Natural killer cell (primary cell): ENCODE measurements at places on chromosomes 12 and 14. TPM values are rescaled to one million over a fixed set of nuclear protein-coding genes. Genes with fewer than 3 reads are reported as not detected.
A peak's percentile ranks its signal among the peaks of the same experiment; 100 is the strongest.

GRCh38 chr14:99818503-99819036 is 25.4 kb downstream of the EML1 start:
- no peaks in the 10 kb centered on the region for H3K36me3 ChIP-seq
- no peak overlapping the region for H3K27ac ChIP-seq

- peaks cover 4% of the 10 kb centered on the region for H3K4me1 ChIP-seq
- H3K4me3 ChIP-seq, result no peak overlapping the region
- H3K27ac ChIP-seq, result no peak overlapping the region
- H3K36me3 ChIP-seq, result no peaks in the 10 kb centered on the region
- no peak for DNase-seq
These were observed 12.2 kb upstream of the CLEC2A start for GRCh38 chr12:9944391-9944790.

Gene SAMD15
- total RNA-seq, result 0.54 TPM

GRCh38 chr12:9143929-9144729 is 28.4 kb upstream of the A2M start:
- no peaks in the 10 kb centered on the region for H3K27me3 ChIP-seq
- no peaks in the 10 kb centered on the region for H3K36me3 ChIP-seq
- H3K4me1 ChIP-seq, result no peaks in the 10 kb centered on the region
- no peak overlapping the region for H3K27ac ChIP-seq
- no peak overlapping the region for H3K4me3 ChIP-seq

DNA sequence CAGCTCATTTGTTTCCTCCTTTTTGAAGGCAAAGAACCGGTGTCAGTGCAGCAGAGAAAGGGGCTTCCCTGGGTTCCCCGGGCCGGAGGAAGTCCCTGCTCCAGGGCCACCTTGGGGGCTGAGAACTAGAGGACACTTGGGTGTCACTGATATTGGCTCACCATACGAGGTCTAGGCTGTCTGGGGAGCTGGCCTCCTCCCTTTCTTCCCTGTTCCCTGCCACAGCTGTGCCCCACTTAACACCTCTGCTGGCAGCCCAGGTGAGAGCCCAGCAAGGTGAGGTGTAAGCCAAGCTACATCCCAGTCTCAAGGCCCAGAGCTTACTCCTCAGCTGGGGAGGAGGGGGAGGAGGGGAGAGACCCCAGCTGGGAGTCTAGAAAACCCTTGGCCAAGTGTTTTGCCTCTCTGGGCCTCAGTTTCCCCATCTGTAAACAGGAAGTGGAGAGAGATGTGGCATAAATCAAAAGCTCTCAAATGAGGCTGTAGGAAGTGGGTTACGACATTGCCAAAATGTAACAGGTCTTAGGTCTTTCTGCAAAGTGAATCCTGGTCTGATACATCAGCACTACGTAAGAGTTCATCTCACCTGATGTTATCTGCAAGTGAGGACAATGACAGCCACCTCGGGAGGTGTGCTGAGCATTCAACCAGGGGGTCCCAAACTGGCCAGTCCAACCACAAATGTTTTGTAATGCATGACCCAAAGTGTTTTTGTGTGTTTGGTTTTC is 25.5 kb downstream of the RASAL1 start:
- H3K36me3 ChIP-seq, result no peaks in the 10 kb centered on the region
- H3K4me1 ChIP-seq, result peaks cover 23% of the 10 kb centered on the region
- H3K27ac ChIP-seq, result peak overlapping the region; percentile 16
- no peak for DNase-seq
- H3K27me3 ChIP-seq, result no peaks in the 10 kb centered on the region

GRCh38 chr14:26394150-26394810 is 203.6 kb downstream of the NOVA1 start:
- H3K36me3 ChIP-seq, result no peaks in the 10 kb centered on the region
- no peak overlapping the region for H3K4me3 ChIP-seq
- no peaks in the 10 kb centered on the region for H3K4me1 ChIP-seq
- H3K27ac ChIP-seq, result no peak overlapping the region
- H3K27me3 ChIP-seq, result no peaks in the 10 kb centered on the region

Gene SLC25A47
- not detected for total RNA-seq

Gene EPS8
- 1.5 TPM for total RNA-seq
